ENCODE measurements at places on chromosomes 11 and 22.

DNA sequence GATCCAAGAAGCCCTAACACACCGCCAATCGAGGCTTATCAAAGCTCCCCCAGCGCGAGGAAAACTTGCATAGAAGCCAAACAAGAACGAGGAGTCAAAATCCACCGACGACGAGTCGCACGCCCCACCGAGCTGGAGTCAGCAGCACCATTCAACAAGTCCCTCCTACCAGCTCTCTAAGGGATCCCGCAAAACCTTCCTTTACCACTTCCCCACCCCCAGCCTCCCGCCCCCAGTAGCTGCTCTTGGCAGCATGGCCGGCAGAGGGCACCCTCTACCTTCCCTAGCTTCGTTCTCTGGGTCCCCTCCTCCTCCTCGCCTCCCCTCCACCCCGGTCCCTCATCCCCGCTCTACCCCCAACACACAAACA lies 1.4 kb downstream of the BDNF start:
- peaks cover 15% of the 10 kb centered on the region for H3K4me1 ChIP-seq
- H3K27ac ChIP-seq: no peak overlapping the region
- H3K36me3 ChIP-seq: no peaks in the 10 kb centered on the region
- H3K4me3 ChIP-seq: peak overlapping the region; percentile 21

- DNase-seq: no peak
- peaks cover 51% of the 10 kb centered on the region for H3K4me1 ChIP-seq
- peaks cover 4% of the 10 kb centered on the region for H3K36me3 ChIP-seq
- H3K27me3 ChIP-seq: no peaks in the 10 kb centered on the region
- peak overlapping the region; percentile 33 for H3K27ac ChIP-seq
These were observed 24.1 kb downstream of the SIK3 start for GRCh38 chr11:117074119-117074518.

GRCh38 chr11:122154994-122155393 lies 39.0 kb upstream of the BLID start:
- H3K4me3 ChIP-seq: no peak overlapping the region
- H3K27me3 ChIP-seq: peaks cover 7% of the 10 kb centered on the region
- peaks cover 11% of the 10 kb centered on the region for H3K4me1 ChIP-seq
- H3K27ac ChIP-seq: no peak overlapping the region
- no peak for DNase-seq

GRCh38 chr22:19990609-19991394 lies 25.8 kb downstream of the ARVCF start:
- H3K36me3 ChIP-seq: no peaks in the 10 kb centered on the region
- H3K27me3 ChIP-seq: peaks cover 3% of the 10 kb centered on the region
- no peak for DNase-seq
- no peaks in the 10 kb centered on the region for H3K4me1 ChIP-seq
- no peak overlapping the region for H3K27ac ChIP-seq

DNA sequence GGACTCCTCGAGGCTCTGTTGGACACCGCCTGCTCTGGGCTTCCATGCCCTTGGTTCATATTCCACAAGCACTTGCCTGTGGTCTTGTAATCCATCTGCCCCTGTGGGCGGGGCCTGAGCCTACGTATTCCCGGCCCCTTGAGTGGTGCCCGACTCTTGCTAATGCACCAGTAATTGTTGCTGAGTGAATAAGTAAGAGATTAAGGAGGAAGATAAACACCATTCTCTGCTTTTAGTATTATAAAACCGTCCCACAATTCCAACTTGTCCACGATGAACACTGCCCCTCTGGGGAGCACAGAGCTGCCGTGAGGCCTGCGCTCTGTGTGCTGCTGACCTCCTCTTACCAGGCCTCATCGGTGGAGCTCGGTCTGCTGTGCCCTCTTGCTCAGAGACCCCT lies 50.3 kb downstream of the MICAL2 start:
- H3K27me3 ChIP-seq: no peaks in the 10 kb centered on the region
- no peak for DNase-seq
- no peak overlapping the region for H3K4me3 ChIP-seq
- H3K36me3 ChIP-seq: peaks cover 88% of the 10 kb centered on the region
- H3K27ac ChIP-seq: peak overlapping the region; percentile 82

- DNase-seq: no peak
- H3K4me1 ChIP-seq: no peaks in the 10 kb centered on the region
- H3K27me3 ChIP-seq: no peaks in the 10 kb centered on the region
These were observed 23.5 kb upstream of the PICK1 start for GRCh38 chr22:38033522-38034277.
